ENCODE measurements at places on chromosomes 1 and 21. TPM values are rescaled to one million over a fixed set of nuclear protein-coding genes. Genes with fewer than 3 reads are reported as not detected.

GRCh38 chr1:198730952-198731351 lies 92.1 kb downstream of the PTPRC start:
- no peak for DNase-seq

DNA sequence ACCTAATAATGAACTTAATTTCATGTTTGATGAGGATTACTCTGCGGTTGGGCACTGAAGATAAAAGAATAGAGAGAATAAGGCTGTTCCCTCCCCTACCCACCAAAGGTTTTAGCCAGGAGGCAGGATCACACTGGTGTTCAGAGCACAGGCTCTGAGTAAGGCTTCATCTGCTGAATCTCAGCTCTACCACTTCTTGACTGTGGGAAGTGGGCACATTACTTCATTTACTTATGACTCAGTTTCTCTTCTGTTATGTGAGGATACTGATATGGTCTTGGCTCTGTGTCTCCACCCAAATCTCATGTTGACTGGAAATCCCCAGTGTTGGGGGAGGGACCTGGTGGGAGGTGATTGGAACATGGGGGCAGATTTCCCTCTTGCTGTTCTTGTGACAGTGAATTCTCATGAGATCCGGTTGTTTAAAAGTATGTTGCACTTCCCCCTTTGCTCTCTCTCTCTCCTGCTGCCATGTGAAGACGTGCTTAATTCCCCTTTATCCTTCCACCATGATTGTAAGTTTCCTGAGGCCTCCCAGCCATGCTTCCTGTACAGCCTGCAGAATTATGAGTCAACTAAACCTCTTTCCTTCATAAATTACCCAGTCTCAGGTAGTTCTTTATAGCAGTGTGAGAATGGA lies 79.7 kb downstream of the SMYD2 start:
- DNase-seq = no peak

DNA sequence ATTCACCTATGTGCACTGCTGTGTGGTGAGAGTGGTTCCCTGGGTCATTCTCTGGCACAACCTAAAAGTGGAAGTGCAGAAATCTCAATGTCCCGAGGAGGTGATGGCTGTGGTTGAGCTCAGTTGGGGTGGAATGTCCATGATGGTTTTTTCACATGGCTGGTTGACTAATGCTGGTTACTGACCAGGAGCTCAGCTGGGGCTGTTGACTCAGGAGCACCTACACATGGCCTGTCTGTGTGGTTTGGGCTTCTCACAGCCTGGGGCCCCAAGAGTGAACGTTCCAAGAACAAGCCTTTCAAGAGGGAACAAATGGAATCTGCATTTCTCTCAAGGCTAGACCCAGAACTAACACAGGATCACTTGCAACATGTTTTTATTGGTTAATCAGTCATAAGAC lies 6.4 kb upstream of the KANK4 start:
- DNase-seq = no peak

The DMBX1 gene
- total RNA-seq = 0.30 TPM

The KDF1 gene
- 16.9 TPM for total RNA-seq

Measured in H1 (cell line).